ENCODE measurements at places on chromosomes 12 and 14.

DNA sequence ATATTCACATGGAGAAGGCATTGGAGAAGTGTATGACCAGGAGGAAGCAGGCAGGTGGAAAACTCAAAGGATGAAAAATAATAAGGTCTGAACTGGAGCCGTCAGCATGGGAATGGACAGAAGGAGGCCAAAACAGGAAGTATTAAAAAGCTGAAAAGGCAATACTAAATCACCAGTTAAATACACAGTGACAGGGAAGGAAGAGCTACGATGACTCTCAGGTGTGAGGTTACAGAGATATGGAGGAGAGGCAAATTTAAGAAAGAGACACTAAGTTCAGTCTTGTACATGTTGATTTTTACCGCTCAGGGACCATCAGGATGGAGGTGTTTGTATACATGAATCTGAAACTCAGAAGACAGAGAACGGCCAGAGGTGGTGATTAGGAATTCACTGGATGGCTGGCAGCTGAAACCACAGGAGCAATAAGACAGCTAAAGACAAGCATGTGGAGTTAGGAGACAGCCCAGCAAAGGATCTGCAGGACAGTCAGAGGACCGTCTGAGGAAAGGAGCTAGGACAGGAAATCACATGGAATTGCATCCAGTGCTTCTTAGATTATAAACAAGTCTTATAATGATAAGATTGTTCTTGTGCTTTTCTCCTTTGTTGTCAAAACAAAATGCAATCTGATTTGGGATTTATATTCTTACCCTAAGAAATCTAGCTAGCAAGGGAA lies 33.9 kb upstream of the CDKN3 start:
- DNase-seq, result no peak

DNA sequence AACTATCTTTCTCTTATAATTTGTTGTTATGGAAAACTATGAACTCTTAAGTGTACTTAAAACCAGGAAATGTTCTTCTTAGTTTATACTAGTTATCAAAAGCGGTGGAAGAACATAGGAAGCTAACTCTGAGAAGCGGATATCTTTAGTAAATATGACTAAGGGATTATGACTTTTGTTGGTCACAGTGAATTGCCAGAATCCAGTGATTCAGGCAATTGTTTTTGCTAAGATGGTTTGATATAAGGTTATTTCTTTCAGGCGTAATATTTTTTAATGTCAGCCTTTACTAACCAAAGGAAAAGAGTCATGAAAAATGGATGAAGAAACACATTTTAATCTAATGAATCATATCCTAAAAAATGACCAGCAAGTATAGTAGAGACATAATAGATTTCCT lies 473.5 kb downstream of the FOXG1 start:
- DNase-seq, result no peak

- DNase-seq, result no peak
Observed at GRCh38 chr14:23008831-23009230, 1.1 kb downstream of the C14orf93 start.

DNA sequence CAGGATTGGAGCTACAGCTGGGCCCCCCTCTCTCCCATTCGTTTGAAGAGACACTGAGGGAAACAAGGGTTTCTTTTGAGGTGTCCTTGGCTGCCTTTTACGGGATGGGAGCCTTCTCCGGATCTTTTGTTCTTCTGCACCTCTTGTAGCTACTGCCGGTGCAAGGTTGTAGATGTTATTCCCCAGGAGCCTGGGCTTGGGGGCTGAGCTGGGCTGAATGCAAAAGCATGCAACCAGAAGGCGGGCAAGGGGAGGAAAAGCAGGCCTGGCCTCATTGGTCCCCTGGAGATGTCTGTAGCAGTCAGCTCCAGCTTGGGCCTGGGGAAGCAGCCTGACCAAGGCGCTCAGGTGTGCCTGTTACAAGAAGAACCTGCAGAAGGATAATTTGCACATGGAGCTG lies 110.3 kb downstream of the GCH1 start:
- DNase-seq, result no peak

DNA sequence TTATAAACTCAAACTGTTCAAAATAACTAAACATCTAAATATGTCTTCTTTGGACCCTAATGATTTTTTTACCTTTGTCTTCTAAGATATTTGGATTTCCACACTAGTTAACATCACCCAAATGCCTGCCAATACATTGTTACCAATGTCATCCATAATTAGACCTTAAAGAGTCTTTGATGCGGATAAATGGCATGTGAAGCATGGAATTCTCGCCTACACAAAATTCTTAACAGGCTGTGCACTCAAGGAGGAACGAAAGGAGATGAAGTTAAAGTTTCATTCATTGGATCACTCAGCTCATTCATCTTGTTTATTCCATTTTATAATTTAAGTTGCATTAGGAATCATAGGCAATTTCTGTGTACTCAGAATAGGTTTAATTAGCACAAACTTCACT lies 219.7 kb downstream of the ACSS3 start:
- peak; percentile 64 for DNase-seq

- DNase-seq, result no peak
Observed at GRCh38 chr14:85581691-85582090, 51.7 kb downstream of the FLRT2 start.

GRCh38 chr12:63400718-63401117 lies 249.7 kb upstream of the AVPR1A start:
- DNase-seq, result no peak

- DNase-seq, result no peak
Observed at GRCh38 chr12:106093246-106093645, 45.5 kb downstream of the NUAK1 start.

DNA sequence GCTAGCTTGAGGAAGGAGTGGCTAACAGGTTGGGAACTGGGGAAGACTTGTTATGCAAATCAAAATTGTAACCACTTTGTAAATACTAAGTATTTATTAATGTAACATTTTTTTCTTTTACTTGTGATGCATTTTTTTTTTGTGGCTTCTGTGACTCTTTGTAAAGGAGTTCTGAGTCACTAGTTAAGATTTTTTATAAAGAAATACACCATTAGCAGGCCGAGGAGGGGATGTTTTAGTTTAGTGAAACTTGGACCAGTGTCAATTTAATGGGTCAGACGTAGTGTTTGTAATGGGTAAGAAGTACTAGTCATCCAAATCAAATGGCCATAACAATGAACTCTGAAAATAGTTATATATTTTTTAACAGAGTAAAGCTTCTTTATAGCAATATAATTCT lies 43.1 kb downstream of the AKAP6 start:
- DNase-seq, result no peak

All from putamen (tissue), 1 donor.